ENCODE measurements at places on chromosomes 3 and 15.

DNA sequence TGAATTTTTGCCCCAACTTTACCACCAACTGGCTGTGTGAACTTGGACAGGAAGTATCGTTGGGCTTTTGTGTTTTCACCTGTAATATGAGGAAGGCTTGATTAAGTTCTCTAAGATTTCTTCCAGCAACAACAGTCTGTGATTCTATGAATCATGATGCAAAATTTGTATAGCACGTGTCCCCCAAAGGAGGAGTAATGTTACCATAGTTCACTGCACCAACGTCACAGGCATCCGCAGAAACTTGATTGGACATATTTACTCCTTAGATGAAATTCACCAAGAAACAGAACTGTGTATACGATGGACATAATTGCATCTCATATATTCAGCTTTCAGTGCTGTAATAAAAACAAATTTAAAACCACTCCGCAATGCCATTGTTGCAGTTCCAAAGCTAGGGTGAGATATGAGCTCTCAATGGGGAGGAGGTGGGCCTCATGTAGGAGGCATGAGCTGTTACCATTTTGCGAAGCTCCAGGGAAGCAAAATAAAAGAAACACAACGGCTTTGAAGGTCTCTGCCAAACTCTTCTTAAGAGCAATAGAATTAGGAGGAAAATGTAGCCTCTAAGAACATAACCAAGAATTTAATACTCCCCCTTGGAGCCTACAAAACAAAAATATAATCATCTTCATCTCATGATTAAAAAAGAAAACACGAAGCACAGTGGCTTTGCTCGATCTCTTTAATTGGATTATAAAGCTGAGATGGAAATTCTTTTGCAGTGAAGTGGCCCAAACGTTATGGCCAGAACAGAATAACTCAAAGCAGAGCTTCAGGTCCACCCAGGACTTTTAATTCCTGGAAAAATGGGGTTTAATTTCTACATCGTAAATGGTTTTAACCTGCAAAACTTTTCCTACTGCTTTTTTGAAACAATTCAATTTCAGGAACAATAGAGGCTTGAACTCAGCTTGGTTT, 80.7 kb downstream of the CHST2 start:
- no peak for DNase-seq

DNA sequence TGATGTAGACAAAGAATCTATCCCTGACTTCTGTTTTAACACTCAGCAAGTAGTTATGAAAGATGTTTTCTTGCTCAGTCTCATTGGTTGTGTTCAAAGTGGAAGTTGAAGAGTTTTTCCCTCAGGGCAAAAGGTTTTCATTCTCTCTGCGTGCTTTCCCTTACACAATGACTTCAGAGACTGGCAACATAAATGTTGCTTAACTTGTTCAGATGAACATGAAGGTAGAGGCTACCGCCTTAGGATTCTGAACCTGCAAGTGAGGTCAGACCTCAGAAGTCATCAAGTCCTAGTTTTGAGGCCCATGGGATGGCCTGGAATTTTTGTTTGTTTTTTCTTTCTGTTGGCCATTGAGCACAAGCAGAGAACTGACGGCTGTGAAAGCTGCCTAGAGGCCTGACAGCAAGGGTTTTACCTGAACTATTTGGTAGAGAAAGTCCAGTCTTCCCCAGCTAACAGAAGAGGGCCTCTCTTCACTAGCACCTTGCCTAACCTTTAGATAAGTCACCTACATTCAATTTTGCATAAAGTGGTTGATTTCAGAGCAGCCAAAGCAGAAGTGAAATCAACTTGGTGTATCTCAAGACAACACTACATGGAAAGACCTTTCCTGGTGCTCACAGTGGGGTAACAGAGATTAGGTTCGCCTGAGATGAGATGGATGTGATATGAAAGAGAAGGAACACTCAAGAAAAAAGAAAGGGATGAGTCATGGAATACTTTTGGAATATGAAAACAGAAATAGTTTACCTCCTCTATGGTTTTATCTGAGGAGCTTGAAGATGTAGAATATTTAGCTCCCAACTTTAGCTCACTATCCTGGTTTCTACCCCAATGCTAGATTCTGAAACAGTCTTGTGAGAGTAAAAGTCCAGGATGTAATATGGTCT, 53.6 kb upstream of the AP4E1 start:
- DNase-seq, result no peak

- no peak for DNase-seq
Measured at GRCh38 chr3:60517134-60517533, 734.1 kb downstream of the FHIT start.

- no peak for DNase-seq
Measured at GRCh38 chr15:42059661-42060476, 34.5 kb downstream of the PLA2G4D start.

- peak; percentile 66 for DNase-seq
Measured at GRCh38 chr15:70376929-70377691, 279.4 kb upstream of the TLE3 start.

GRCh38 chr3:113773381-113773780, 26.5 kb downstream of the ATP6V1A start:
- DNase-seq, result no peak

- DNase-seq, result no peak
Measured at GRCh38 chr3:119913021-119913420, 131.1 kb downstream of the NR1I2 start.

DNA sequence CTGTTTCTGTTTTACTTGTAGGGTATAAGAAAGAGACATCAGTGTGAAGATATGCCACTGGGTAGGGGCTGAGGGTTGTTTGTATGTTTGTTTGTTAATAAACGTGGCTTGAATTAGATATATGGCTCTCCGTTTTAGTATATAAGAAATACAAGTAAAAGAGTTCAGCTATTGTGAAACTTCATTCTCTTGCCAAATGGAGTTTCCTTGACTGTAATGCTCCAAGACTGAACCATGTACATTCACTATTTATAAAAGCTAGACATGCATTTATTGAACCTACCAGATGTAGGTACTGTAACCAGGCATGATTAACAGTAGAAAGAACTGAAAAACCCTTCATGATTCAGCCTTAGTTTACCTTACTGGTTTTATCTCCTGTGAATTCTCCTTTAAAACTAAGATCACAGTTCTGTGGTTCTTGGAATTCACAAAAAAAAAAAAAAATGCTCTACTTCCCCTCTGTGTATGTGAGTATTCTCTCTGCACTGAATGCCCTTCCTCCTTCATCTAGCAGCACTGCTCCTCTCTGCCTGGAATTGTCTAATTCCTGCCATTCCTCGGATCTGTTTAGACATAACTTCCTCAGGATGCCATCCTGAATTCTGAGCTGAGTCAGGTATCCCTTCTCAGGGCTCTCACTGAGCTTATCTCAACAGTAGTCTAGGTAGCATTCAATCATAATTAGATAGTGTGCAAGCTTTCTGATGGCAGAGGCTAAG, 504.4 kb downstream of the FHIT start:
- no peak for DNase-seq

DNA sequence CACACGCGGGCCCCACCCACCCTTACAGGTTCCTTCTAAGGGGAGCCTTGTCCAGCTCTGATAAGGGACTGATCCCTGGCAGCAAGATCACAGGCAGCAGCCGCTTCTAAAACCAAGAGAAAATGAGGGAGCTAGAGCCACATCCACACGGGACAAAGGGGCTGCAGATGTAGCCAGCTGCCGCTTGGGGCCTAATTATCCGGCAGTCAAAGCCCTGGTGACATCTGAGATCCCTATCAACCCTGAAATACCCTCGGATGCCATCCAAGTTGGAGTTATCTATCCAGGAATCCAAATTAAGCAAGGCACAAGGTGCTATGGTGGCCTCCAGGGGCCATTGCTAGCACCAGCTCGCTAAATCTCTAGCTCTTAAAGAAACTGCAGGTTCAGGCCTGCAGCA, 248.3 kb downstream of the VPS13C start:
- DNase-seq, result no peak

Measured in uterus (tissue), 4 donors.